ENCODE measurements at places on chromosomes 1 and 21. TPM values are rescaled to one million over a fixed set of nuclear protein-coding genes. Genes with fewer than 3 reads are reported as not detected.

GRCh38 chr1:27601771-27602461 is 2.0 kb downstream of the AHDC1 start:
- no peak for DNase-seq

DNA sequence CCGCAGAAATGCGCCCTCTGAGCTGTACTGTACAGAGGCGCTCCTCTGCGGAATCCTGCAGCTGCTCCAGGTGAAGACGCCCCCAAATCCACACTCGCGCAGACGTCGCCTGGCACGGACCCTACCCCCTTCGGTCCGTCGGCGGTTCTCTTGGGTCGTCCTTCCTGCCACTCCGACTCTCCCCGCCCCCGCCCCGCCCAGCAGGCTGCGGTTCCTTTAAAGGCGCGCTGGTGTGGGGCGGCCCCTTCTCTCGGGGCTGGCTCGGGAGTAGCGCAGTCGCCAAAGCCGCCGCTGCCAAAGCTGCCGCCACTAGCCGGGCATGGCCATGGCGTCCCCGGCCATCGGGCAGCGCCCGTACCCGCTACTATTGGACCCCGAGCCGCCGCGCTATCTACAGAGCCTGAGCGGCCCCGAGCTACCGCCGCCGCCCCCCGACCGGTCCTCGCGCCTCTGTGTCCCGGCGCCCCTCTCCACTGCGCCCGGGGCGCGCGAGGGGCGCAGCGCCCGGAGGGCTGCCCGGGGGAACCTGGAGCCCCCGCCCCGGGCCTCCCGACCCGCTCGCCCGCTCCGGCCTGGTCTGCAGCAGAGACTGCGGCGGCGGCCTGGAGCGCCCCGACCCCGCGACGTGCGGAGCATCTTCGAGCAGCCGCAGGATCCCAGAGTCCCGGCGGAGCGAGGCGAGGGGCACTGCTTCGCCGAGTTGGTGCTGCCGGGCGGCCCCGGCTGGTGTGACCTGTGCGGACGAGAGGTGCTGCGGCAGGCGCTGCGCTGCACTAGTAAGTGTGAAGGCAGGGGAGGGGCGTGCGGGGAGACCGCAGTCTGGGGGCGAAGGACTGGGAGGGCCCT is at the start of gene RASSF5:
Gene RASSF5, plus strand, starts transcription at position 248 of the 846 bp plus-strand sequence. Its CDS starts 72 bp downstream, at position 320.
- peak; percentile 76 for DNase-seq

- DNase-seq = no peak
These were observed 20.3 kb downstream of the SUSD4 start for GRCh38 chr1:223343692-223344091.

DNA sequence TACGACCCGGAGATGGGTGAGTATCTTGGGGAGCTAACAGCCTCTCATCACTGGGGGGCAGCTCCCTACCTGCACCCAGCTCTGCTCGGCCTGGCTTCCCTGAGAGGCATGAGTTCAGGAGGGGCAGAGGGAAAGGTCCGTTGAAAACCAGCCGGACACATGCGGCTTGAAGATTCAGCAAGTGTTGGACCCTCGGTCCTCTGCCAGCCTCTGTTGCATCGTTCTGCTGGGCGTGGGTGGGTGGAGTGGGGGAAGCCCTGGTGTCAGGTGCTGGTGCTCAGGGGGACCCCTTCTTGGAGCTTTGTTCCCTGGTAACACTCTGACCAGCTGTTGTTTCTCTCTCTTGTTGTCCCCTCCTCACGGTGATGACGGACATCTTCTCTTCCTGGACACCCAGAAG is 20.9 kb downstream of the PSEN2 start:
- DNase-seq = no peak

AADACL4 gene
- polyA plus RNA-seq = not detected

GNG4 gene
- polyA plus RNA-seq = not detected

Data from CD4-positive, CD25-positive, alpha-beta regulatory T cell (primary cell).